ENCODE measurements at places on chromosomes 7 and 10. TPM values are rescaled to one million over a fixed set of nuclear protein-coding genes. Genes with fewer than 3 reads are reported as not detected.

Gene COL26A1
- 0.25 TPM for total RNA-seq

Gene FERD3L
- total RNA-seq: not detected

Gene GPNMB
- 1.1 TPM for total RNA-seq

Gene TWIST1
- 1.1 TPM for total RNA-seq

Gene GDF2
- total RNA-seq: not detected

Gene SEC31B
- total RNA-seq: 3.3 TPM

Gene NRCAM
- 0.98 TPM for total RNA-seq

Gene ELN
- 0.38 TPM for total RNA-seq

Gene SPDYE2B
- total RNA-seq: not detected

Gene PDZD7
- 5.5 TPM for total RNA-seq

Gene GNG11
- total RNA-seq: 16.4 TPM

Gene CALCR
- not detected for total RNA-seq

Gene NKX1-2
- total RNA-seq: not detected

Gene TUBB8
- total RNA-seq: 0.33 TPM

Gene ADGRA1
- total RNA-seq: not detected

Gene AMZ1
- 2.7 TPM for total RNA-seq

Gene PHYHIPL
- not detected for total RNA-seq

Gene TBX20
- not detected for total RNA-seq

Gene GCK
- 2.4 TPM for total RNA-seq

Gene NXPH1
- not detected for total RNA-seq

Gene CLRN3
- total RNA-seq: not detected

Gene HELLS
- total RNA-seq: 29.5 TPM
